Fibroblast of skin of back (primary cell): ENCODE measurements at places on chromosomes 4 and X.

GRCh38 chr4:88005946-88006345, 1.5 kb upstream of the PKD2 start:
- no peak for DNase-seq

DNA sequence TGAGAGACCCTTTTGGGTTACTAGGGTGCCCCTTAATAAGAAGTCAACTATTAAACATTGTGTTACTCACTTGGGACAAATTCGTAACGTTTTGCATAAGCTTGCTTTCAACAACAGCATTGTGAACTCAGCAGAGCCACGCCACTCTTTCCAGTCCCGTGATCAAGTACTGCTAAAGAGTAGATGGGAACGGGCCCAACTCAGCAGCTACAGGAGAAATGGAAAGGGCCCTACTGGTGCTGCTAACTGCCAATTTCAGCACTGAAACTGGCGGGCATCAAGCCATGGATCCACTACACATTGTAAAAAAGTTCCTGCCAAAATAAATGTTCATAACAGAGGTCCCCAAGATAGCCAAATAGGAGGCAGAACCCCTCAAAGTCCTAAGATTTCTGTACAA, 19.0 kb upstream of the DHX15 start:
- no peak for DNase-seq

GRCh38 chrX:41180194-41180908, 95.1 kb downstream of the USP9X start:
- DNase-seq, result peak; percentile 52

DNA sequence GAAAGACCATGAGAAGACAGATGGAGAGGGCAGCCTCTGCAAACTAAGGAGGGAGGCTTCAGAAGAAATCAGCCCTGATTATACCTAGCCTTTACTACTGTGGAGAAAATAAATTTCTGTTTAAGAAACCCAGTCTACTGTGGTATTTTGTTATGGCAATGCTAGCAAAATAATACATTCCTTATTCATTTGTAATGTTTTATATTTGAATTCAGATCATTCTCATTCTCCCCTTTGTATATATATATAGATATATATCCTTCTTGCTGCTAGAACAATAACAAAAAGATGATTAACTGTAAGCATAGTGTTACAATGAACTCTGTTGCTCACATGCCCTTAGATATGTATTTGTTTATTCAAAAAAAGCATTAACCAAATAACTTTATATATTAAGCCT, 22.5 kb downstream of the DMD start:
- DNase-seq, result peak; percentile 52

DNA sequence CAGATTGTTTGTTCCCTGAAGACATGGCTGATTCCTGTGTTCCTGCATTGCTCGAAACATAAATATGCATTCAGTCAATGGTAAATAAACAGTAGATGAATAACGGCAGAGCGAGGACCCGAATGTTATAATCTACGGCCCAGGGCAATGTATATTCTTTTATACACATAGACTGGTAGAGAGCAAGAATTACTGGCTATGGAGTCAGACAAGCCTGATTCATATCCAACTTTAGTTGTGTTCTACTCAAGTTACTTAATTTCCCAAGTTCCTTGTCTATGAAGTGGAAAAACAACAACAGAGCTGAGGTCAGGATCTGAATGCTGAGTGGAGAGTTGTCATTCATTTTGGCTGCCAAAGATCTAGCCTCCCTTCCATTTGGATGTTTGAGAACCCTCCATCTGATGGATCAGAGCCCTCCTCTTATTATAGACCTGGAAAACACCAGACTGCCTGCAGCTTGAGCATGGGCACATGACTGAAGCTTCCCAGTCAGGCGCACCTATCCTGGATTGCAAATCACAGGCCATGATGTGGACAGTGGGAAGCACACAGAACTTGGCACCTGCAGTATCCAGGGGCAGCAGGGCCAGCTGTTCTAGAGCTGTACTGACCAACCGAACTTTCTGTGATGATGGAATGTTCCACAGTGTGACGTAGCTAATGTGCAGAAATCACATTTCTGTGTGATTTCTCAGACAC, 80.1 kb downstream of the FAM184B start:
- DNase-seq, result no peak

DNA sequence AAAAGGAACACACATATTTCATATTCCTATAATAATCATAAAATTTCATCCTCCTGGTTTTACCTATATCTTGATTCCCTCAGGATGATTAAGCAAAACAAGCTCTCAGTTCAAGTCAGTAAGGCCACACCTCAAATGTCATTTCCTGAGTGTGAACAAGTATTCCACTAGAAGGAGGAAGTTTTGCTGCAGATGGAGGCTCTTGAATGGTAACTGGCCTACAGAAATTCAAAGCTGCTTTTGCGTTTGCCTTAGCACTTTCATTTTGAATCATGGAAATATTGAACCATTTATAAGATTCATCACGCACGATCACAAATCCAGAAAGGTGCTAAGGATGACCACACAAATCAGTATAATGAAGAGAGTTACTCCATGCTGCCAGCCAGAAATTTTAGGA, 254.4 kb upstream of the CXXC4 start:
- no peak for DNase-seq

DNA sequence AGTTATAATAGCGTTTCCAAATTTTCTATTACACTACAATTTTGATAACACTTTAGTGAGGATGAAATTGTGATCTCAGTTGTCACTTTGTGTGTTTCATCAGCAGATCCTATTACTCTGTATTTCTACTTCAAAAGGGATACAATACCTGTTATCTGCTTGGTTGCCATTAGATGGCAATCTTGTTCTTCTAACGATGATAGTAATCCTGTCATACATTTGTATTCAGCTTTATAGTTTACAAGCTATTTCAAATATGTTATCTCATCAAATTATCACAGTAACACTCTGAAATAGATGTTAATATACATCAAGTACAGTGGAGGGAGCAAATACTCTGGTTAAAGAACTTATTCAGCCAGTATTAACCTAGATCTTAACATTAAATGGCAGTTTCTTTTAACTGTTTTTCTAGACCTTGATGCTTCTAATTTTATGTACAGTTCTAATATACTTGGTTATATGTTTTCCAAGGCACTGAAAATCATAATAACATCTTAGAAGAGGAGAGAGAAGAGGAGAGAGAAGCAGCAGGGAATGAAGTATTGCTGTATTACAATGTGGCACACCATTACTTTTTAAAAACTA, 292.0 kb downstream of the CCSER1 start:
- peak; percentile 47 for DNase-seq

DNA sequence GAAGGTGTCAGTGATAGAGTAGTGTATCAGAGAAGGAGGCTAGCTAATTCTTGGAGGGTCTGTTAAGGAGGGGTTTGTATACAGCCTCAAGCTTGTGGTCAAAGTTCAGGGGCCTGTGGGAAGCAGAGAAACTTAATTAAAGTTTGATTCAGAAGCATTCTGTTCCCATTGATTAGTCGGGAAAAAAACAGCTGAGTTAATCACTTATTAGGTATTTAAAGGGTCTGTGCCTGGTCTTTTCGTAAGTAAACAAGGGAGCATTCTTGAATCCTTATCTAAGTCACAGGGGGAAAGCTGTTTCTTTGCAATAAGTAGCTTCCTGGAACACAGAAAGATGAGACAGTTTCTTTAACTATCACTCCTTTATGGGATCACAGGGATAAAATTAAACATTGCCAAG, 492.1 kb downstream of the PCDH10 start:
- no peak for DNase-seq

DNA sequence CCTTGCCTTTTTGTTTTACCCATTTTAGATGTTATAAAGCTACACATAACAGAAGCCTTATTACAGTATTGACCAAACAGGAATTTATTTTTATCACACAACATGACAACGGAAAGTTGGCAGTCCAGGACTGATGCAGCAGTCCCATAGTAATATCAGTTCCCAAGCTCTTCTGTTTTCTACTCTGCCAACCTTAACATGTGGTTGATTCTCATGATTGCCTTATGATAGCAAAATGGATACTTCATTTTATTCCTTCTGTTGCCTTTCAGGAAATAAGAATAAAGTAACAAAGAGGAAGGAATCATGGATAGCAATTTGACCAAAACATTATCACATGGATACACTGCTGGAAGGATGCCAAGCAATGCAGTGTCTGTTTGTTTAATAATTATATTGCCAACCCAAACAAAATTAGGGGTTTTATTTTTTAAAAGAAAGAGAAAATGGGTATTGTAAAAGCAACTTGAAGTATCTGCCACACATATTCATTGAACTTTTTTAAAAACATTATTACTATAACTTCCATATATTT, 275.7 kb downstream of the STPG2 start:
- DNase-seq, result peak; percentile 0

- DNase-seq, result no peak
Measured at GRCh38 chr4:76802236-76803021, 95.5 kb downstream of the SOWAHB start.

GRCh38 chr4:94757192-94758140, at the start of gene BMPR1B:
BMPR1B (plus strand) TSS chr4:94757955; CDS start chr4:95104425, 346,470 bp downstream.
- peak; percentile 83 for DNase-seq

DNA sequence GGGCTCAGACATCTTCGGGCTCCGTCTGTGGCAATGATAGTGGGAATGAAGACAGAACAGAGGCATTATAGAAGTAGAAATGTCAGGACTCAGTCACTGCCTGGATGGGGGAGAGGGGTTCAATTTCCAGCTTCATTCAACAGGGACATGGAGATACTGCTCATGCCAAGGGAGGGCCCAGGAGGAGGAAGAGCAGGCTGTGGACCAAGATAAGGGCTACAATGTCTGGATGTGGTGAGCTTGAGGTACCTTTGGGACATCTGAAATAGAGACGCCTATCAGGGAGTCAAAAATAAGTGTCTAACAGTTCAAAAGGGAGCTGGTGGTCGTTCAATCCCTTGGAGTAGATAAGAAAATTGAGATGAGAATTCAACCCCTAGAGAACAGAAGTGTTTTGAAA, 34.5 kb downstream of the ELF4 start:
- no peak for DNase-seq

DNA sequence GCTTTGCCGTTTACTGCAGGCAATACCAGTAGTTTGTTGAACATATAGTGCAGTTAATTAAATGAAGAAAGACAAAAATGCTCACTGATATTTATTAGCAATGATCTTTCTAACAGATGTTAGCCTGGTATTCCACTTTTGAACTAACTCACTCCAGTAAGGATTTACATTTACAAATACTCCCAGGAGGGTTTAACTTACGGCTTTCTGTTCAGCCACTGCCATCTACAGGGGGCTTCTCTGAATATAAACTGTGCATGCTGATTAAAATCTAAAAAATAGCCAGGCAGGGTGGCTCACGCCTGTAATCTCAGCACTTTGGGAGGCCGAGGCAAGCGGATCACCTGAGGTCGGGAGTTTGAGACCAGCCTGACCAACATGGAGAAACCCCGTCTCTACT, 2.2 kb upstream of the SRD5A3 start:
- DNase-seq, result no peak

- DNase-seq, result no peak
Measured at GRCh38 chr4:36997727-36998126, 246.8 kb upstream of the NWD2 start.

GRCh38 chr4:7831330-7831729, 108.3 kb downstream of the AFAP1 start:
- peak; percentile 95 for DNase-seq

GRCh38 chrX:13759152-13759718, 24.7 kb downstream of the OFD1 start:
- no peak for DNase-seq

DNA sequence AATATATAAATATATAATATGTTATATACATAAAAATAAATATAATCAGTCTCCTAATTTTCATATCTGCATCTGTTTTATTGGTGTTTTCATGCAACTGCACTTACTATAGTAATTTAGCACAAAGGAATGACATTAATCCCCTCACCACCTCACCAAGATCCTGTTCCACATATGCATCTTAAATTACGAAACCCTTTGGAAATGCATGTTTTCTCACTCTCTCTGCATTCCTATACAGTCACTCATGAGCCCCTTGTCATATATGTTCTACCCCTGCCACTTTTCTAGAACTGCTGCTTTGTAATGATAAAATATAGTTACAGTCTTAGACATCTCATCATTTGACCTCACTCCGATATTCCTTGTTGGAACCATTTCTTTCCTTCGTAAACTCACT, 728.7 kb upstream of the SLIT2 start:
- peak; percentile 5 for DNase-seq

- peak; percentile 63 for DNase-seq
Measured at GRCh38 chr4:8560265-8561047, 19.7 kb upstream of the GPR78 start.

DNA sequence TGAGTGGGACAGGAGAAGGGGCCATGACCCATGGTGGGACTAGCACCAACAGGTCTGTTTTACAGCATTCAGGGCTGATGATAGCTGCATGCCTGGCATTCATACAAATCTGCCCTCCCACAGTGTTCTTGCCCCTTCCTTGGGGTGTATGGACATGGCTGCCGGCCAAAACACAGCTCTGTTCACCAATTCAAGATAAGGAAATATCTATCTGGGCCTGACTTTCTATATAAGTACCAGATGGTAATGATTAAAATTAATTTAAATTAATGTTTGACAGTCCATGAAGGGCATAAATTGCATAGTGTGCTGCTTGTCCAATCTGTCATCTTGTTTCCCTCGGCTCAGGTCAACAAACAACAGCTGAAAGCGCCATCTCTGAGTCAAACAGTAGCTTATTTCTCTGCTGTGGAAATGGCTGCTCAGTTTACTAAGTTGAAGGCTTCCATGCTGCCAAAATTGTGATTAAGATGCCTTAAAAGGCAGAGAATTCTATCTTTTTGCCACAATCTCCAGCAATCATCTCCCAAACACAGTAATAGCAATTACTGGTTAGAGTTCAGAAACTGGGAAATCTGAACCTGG, 67.0 kb upstream of the TSPAN7 start:
- no peak for DNase-seq

DNA sequence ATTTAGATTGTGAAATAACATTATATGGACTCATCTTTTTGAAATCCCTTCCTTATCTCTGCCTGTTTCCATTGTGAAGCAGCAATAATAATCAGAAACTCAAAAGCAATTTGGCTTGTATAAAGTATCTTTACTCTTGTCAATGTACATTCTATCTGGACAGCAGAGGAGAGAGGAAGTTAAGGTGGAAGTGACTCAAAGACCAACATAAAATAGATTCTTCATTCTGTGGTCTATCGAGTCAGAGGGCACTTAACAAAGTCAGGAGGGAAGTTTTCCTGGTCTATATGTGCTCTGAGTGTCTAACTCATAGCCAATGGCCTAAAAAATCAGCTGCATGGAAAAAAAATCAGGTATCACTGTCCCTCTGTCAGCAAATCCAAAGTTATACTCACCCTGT, 155.5 kb downstream of the EMCN start:
- peak; percentile 10 for DNase-seq

DNA sequence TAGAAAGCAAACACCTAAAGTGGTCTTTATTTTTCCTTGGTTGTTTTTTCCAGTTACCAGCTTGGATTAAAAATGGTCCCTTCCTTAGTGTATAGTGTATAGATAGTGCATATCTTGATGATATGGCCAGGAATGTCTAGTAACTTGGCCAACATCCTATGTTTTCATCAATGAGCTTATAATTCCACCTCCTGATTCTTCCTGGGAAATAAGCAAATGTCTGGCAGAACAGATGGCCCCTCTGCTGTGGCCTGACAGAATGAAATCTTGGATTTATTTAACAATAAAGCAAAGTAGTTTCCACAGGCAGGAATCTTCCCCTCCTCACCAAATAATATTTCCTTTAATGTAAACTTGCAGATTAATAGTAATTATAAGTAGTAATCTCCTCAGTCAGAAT, 6.1 kb downstream of the SCARB2 start:
- no peak for DNase-seq

- peak; percentile 67 for DNase-seq
Measured at GRCh38 chr4:95095348-95095974, 337.7 kb downstream of the BMPR1B start.

- DNase-seq, result peak; percentile 53
Measured at GRCh38 chr4:101366331-101366730, 19.0 kb upstream of the PPP3CA start.
